ENCODE measurements at places on chromosomes 1 and 21.

- no peak for DNase-seq
These were observed 19.7 kb downstream of the PBX1 start for GRCh38 chr1:164578479-164579200.

DNA sequence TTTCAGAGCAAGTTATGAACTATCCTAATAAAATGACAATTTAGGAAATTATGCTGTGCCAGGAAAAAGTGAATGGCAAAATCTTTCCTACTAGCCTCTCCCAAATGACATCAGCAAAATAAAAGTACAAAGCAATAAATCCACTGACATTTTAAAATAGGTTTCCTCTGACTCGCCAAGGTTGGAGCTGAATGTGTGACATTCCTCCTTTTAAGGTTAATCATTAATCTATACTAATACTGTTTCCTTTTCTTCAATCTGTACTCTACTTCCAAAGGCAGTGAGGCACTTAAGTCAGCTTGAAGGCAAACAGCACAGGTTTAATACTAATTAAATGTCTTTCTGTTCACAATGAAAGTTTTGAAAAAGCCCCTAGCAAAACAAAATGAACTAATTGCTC lies 15.7 kb downstream of the RNF19B start:
- DNase-seq: no peak

GRCh38 chr1:78520843-78521242 lies 30.1 kb downstream of the PTGFR start:
- DNase-seq: no peak

DNA sequence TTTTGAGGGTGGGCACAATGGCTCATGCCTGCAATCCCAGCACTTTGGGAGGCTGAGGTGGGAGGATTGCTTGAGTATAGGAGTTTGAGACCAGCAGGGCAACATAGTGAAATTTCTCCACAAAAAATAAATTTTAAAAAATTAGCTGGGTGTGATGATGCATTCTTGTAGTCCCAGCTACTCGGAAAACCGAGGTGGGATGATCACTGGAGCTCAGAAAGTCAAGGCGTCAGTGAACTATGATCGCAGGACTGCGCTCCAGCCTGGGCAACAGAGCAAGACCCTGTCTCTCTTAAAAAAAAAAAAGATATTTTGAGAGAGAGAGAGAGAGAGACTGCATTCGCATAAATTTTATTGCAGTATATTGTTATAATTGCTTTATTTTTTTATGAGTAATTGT lies 75.9 kb upstream of the B3GALT5 start:
- no peak for DNase-seq

GRCh38 chr1:179369751-179370341 lies 4.1 kb downstream of the AXDND1 start:
- DNase-seq: peak; percentile 84

DNA sequence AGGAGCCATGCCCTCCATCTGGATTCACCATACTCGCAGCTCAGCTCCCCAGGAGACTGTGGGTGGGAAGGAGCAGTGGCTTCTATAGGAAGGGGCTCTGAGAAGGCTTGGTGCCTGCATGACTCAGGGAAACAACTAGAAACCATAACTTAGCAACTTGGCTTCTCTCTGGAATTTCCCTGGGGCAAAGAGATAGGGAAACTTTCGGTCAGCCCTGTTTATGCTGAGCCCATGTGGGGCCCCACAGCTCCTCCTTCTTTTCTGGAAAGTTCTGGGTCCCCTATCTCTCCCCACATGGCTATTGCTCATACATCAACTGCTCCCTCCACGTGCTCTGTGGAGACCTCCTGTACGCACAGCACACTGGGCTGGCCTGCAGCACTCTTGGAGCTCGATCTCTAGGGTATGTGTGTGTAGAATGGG lies 39.3 kb downstream of the PLEKHA6 start:
- DNase-seq: no peak

DNA sequence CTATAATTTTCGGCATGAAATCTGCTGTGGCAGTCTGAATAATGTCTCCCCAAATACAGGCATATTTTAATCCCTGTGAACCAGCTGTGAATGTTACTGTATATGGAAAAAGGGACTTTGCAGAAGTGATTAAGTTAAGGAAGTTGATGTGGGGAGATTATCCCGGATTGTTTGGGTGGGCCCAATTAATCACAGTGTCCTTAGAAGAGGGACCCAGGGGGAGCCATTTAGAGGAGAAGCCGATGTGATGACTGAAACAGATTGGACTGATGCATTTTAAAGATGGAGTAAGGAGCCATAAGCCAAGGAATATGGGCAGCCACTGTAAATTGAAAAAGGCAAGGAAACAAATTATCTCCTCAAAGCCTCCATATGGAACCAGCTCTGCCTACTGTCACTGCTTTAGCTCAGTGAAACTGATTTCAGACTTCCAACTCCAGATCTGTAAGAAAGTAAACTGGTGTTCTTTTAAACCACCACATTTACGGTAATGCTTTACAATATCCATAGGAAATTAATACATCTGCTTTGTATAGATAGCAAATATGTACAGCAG lies 61.1 kb upstream of the GPR88 start:
- DNase-seq: no peak

GRCh38 chr1:68112835-68113243 lies 62.4 kb upstream of the DIRAS3 start:
- DNase-seq: no peak

DNA sequence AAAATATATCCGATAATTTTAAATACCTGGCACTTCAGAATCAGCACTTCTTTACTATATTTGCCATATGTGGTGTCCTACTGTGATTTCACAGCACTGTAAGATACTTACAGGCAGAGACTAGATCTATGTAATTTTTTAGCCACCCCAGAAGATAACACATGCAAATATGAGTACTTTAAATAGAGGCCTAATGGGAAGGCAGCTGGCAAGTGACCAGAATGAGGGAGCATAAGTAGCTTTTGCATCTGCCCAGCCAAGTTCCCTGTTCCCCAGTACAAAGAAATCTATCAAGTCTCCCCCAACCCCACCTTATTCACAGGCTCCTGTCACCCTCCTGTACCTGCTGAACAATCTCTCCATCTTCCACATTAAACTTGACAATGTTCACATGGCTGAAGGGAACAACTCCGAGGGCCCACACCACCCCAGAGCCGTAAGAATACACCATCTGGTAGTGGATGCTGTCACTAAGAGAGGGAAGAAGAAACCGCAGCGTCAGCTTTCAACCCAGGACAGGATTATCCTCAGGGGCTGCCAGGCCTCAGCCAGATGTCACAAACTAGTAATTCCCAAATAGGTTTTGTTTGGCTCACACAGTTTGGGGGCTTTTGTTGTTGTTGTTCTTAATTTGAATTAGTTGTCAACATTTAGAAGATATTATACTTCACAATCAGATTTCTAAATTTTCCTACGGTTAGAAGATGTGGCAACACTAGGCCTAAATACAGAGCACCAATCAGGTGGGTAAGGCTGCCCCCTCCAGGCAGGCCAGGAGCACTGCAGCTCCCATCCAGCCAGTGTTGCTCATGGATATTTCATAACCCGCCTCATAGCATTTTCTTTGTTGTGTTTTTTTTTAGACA lies 10.4 kb downstream of the EMC1 start:
- peak; percentile 20 for DNase-seq

DNA sequence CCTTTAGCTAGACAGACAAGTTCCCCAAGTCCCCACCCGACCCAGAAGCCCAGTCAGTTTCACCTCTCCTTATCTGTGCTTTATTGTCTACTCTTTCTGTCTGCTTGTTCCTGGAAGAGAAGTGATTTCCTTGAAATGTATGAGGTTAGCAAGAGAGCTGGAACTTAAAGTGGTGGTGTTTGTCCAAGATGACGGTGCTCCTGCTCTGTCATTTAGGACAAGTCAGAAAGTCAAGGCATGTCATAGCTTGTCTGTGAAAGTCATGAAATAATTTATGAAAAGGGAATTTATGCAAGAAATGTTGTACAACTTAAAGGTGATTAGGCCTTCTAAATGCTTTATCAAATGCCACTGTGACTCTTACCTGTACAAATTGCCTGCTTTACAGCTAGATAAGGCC lies 178.1 kb downstream of the PLA2G4A start:
- DNase-seq: no peak

GRCh38 chr1:43256675-43257570 lies 12.9 kb upstream of the TMEM125 start:
- no peak for DNase-seq

DNA sequence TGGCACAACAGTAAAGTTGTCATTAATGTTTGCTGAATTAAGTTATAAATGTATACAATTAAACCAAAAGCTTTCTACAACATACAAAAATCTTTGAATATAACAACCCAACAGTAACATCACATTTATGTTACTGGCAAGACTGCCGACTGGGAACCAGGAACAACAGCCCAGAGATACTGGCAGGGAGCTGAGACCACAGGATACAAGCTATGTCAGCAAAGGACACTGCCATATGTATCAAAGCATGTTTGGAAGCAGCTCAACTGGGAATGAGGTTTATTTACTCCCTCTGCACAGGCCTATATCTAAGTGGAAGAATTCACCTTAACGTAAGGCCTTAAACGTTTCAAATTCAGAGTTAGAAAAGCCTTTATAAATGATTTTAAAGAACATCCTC lies 50.4 kb downstream of the ARHGAP29 start:
- DNase-seq: no peak

- DNase-seq: no peak
These were observed 4.3 kb upstream of the STK40 start for GRCh38 chr1:36389999-36390398.

DNA sequence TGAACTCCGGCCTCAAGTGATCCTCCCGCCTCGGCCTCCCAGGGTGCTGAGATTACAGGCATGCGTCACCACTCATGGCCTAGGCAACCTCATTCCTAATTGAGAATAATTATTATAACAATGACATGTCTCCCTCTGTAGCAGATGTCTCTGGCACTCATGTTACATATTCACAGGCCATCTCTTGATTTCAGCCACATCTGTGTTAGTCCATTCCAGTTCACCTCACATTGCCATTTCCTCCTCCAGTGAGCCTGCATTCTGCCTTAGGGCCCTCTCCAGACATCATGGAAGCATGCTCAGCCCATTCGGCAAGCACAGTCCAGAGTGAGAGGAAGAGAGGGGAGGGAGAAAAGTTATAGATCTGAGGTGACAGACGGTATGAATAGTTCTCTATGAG lies 32.5 kb downstream of the CDKN2C start:
- no peak for DNase-seq

DNA sequence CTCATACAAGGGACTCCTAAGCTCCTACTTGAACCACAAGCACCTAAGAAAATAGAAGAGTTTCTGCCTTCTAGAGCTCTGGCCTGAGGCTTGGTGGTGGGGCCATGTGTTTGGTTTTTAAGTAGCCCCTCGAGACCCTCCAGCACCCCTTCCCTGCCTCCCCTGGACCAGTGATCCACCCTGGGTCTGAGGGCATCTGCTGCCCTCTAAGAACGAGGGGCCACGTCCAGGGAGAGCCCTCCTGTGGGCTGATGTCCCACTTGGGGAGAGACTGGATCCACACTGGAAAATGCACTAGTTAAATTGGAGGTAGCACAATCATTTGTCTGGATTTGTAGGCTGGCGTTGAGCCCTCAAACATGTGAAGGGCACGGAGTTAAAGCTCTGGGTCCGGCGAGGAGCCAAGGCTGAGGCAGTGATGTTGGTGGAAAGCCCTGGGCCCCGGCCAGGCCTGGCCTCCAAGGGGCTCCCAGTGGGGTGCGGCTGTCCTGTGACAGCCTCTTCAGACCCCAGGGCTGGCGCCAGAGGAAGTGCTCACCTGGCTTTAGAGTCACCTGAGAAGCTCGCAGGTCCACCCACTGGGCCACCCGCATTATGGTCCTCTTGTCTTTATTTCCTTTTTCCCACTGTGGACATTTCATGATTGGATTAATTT lies 65.2 kb downstream of the SLC37A1 start:
- no peak for DNase-seq

DNA sequence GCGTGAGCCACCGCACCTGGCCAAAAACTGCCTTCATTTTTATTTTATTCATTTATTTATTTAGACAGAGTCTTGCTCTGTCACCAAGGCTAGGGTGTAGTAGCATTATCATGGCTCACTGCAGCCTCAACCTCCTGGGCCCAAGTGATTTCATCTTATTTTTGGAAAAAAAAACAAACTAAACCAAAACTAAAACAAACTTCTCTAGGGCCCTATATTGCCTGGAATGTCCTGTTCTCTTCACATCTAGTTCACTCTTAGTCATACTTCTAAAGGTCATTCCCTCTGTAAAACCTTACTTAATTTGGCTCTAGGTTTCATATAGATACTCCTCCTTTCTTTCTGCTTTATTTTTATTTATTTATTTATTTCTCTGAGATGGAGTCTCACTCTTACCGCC lies 15.6 kb downstream of the RPS27 start:
- no peak for DNase-seq

GRCh38 chr1:157948312-157949073 lies 45.0 kb upstream of the KIRREL1 start:
- DNase-seq: peak; percentile 4

DNA sequence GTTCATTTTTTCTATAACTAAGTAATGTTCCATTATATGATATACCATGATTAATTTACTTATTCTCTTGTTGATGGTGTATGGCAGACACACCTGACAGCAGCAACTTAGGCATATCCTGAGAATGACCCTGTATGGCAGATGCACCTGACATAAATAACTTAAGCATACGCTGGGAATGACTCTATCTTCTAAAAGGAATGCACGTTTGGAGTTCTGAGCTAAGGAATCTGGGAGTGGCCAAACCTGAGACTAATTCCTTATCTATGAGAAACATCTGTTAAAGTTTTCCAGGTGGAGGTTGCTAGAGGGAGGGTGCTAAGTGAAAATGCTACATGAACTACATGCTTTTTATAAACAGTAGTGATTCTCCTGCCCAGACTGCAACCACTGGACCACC lies 96.7 kb upstream of the RGS18 start:
- no peak for DNase-seq

DNA sequence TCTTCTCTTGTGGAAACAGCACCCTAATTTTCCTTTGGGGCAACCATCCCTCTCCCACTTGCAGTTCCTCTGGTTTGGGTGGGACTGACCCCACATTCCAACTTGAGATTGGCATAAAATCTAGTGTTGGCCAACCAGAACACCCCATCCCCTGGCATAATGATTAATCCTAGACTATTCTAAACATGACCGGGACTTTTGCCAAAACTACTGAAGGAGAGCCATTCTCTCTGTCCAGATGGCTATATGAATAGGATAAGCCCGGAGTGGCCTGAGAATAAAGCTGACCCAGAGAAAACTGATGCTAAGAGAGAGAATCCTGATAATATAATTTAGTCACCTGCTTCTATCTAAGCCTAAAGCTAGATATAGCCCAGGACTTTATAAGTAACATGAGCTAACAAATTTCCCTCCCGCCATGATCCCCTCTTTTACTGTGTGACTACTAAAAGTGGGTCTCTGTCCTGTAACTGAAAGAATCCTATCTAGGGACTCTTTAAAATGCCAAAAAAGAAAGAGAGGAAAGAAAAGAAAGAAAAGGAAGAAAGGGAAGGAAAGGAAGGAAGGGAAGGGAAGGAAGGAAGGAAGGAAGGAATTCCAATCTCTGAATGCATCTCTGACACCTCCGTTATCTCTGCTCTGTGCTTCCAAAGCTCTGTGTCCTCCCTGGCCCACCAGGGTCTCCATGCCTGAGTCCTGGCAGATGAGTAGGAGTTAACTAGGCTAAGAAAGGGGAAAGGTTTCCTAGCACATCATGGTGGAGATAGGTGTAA lies 28.0 kb upstream of the NRDC start:
- peak; percentile 66 for DNase-seq
